ENCODE measurements at places on chromosomes 12 and 14. TPM values are rescaled to one million over a fixed set of nuclear protein-coding genes. Genes with fewer than 3 reads are reported as not detected.

JPH4 gene
- not detected for total RNA-seq

LRFN5 gene
- total RNA-seq = not detected

LMO3 gene
- 10.6 TPM for total RNA-seq

HNRNPC gene
- total RNA-seq = 969 TPM

GPR137C gene
- total RNA-seq = 3.2 TPM

GOLT1B gene
- total RNA-seq = 25.3 TPM

CYP46A1 gene
- total RNA-seq = 10.8 TPM

ASB2 gene
- total RNA-seq = 23.6 TPM

TCL1B gene
- total RNA-seq = 5.7 TPM

GLTP gene
- 27.3 TPM for total RNA-seq

DNAJC22 gene
- total RNA-seq = 1.1 TPM

NRXN3 gene
- not detected for total RNA-seq

TNFAIP2 gene
- total RNA-seq = not detected

LIN7A gene
- total RNA-seq = 0.61 TPM

CRADD gene
- 10.5 TPM for total RNA-seq
